ENCODE measurements at places on chromosomes 3 and 15.

- DNase-seq, result peak; percentile 50
These were observed 61.0 kb downstream of the IQSEC1 start for GRCh38 chr3:13012221-13012691.

GRCh38 chr3:110318108-110318507, 753.5 kb upstream of the NECTIN3 start:
- DNase-seq, result no peak

DNA sequence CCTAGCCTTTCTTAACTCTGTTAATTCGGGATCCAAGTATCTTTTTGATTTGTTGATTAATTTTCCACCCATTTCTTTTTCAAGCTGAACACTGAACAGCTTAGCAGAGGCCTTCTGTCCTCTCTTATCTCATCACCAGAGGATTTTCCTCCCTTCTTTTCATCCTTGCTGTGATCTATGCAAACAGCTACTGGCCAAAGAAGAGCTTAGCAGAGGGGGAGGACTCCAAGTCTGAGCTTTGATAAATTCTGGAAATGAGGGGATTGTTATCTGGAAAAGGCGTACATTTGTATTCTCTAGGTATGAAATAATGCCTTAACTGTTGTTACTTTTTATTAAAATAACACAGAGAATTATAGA, 13.4 kb downstream of the DZIP3 start:
- DNase-seq, result no peak

- DNase-seq, result no peak
These were observed 414.7 kb downstream of the ZBTB20 start for GRCh38 chr3:114732353-114732752.

GRCh38 chr15:33612721-33613304, 302.0 kb downstream of the RYR3 start:
- DNase-seq, result no peak

DNA sequence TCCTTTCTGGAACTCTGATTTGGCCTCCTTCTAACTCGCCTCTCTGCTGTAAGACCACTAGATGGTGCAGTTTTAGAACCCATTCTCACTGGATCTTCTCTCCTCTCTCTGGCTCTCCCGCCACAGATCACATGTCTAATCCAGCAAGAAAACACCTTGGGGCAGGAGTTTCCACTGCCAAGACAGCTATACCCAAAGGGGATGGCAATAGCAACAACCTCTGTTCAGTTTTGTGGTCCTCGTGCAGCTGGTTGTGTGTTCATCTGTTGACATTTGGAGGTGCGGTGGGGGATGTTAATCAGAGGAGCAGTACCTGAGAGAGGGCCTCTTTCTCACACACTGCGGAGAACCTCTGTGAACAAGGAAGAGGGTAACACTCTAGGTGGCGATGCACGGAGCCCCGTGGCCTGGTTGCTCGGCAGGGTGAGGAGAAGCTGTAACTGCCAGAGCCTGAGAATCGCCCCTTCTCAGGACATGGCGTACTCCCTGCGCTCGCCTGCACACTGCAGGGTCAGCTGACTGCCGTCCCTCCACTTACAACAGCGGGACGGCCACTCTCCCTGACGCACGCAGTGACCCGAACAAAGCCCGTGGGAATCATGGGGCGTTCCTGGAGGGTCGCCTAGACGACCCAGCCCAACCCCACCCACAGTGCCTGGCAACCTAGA, at the start of gene TEX55:
TEX55 (plus strand) TSS at position 666 of the 668 bp plus-strand sequence. CDS start 25 bp downstream, outside the sequence.
- DNase-seq, result peak; percentile 63

GRCh38 chr3:80215191-80215590, 447.4 kb upstream of the ROBO1 start:
- no peak for DNase-seq

DNA sequence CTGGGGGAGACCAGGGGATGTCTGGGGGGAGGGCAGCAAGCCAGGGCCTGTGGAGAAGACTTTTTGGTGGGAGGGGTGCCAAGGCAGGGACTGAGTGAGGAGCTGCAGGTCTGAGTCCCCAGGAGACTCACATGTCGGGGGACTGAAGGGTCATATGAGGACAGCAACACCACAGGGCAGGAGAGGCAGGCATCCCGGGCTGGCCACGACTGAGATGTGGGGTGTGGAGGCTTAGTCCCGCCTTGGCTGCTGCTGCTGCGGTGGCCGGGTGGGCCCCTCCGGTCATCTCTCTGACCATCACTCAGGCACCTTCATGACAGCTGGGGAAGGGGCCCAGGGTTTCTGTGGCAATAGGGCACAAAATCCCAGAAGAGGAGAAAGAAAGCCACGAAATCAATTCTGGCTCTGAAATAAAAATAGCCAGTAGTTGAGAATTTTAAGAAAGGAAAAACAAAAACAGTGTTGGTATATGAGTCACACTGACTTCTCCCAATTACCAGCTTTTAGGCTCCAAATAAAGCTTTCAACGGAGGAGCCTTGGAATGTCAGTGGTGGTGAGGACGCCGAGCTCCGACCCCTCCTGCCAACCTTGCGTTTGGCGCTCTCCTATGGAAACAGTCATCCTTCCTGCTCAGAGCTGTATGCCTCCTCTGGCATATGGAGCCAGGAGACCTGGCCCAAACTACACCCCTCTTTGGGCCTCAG, 52.9 kb upstream of the ITGA11 start:
- no peak for DNase-seq

GRCh38 chr3:127473244-127474024, 117.1 kb downstream of the TPRA1 start:
- no peak for DNase-seq

DNA sequence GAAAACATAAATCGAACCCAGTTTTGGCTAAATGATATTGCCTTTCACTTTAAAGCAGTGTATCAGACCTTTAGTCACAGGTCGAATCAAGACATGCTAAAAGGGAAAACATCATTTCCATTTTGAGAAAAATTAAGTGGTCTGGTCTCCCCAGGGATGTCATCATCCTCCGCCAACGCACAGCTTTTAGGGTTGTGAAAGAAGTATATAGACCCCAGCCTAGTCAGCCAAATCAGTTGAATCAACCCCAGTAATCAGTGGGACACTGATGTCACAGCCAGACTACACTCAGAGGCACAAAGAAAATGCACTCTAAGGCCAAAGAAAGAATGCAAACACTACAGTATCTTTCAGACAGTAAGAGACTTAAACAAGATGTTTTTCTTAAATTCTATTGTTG, 187.4 kb downstream of the ZIC4 start:
- DNase-seq, result no peak

GRCh38 chr3:122103821-122104514, 48.8 kb downstream of the CD86 start:
- no peak for DNase-seq

DNA sequence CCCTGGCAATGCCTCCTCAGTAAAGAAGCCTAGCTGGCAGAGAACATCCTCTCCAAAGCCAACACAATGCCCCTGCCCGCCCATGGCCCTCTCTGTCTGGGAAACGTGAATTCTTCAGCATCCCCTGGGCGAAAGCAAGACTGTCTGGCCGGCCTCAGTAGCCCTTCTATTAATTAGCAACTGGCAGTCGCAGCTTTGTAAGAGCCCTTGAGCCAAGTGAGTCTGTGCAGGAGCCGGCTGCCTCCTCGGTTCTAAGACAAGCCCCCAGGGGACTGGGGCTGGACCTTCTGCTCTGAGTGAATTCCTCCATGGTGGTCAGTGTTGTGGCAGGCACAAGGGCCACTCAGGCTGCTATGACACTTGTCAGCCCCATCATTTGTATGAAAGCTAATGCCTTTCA, 7.4 kb downstream of the HCN4 start:
- DNase-seq, result no peak

DNA sequence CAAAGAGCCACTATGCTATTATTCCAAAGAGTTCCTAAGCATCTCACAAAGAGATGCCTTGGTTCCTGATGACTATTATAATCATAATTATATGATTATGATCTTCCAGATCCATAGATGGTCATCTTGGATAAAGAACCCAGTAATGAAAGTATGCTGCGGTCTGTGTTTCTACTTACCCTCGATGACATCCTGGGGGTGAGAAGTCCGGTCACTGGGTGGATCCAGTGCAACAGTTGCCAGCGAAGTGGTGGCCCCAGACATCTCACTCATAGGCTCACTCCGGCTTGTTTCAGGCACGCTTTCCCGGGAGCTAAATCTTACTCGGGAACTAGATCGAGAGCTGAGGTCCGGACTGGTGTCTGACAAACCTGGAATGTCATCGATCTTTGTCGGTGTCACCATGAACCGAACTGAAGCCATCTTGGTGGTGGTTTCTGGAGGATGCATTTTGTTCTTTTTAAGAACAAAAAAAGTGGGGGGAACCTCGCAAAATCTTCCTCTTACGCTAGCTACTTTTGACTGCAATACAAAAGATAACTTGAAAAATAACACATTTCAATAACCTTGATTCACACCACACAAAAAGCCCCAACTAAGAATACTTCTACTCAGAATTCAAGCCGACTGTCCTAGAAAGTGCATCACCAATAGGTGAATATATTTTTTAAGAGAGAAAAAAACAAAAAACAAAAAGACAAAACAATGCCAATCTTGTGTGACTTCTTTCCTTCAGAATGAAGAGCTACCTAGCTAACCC, 1.2 kb downstream of the SLC12A6 start:
- DNase-seq, result no peak

DNA sequence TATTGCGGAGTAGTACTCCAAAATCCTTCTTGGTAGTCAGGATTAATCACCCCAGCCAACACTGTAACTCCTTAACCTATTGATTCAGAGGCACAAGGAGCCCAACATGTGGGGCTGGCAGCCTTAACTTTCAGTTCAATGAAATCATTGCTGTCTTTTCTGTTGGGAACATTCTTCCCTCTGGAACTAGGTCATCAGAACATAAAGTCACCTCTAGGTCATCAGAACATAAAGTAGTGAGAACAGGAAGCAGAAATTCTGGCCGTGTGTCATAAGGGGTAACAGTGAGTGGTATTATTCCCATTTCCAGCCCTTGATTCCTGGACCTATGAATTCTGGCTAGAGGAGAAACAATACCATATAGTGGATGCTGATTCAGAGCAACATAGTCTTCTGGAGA, 71.5 kb upstream of the TNIK start:
- no peak for DNase-seq

DNA sequence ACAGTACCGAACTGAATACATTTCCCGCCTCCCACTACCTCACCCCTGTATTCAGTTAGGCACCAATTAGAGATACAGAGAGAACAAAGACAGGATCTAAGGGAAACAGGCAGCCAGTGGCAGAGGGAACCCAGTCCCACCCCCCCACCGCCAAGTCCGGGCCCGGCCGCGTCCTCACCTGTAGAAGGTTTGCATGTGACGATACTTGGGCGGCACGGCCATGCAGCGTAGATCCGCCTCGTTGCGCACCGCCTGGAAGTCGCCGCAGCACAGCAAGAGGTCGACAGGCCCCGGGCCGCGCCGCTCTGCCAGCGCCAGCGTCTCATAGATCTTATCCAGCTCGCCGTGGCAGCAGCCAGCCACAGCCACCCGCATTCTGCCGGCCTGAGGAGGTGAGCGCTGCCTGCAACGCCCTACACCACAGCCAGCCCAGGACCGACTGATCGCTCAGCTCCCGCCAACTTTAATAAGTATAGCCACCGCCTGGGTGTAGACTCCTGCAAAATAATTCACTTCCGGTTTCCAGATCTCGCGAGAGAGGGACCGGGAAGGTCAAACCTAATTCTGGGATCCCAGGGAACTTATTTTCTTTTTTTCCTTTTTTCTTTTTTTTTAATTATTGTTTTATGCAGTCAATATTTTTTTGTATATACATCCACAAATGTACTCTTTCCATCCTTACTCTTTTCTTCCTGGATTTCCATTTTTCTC, at the start of gene DBR1:
DBR1 (minus strand) TSS at position 501 of the 711 bp plus-strand sequence; CDS start at position 375, 126 bp downstream.
- DNase-seq, result peak; percentile 75

- peak; percentile 47 for DNase-seq
These were observed 16.5 kb downstream of the CCRL2 start for GRCh38 chr3:46423588-46423987.

- DNase-seq, result no peak
These were observed at the start of gene LCTL for GRCh38 chr15:66565741-66566144. Gene LCTL, minus strand, starts transcription at chr15:66565998. Its CDS starts 633 bp downstream, at chr15:66565365.

- no peak for DNase-seq
These were observed 60.3 kb downstream of the STRIT1 start for GRCh38 chr3:155233213-155233612.

- DNase-seq, result no peak
These were observed 91.7 kb upstream of the GOLGA6L4 start for GRCh38 chr15:84143753-84144314.

DNA sequence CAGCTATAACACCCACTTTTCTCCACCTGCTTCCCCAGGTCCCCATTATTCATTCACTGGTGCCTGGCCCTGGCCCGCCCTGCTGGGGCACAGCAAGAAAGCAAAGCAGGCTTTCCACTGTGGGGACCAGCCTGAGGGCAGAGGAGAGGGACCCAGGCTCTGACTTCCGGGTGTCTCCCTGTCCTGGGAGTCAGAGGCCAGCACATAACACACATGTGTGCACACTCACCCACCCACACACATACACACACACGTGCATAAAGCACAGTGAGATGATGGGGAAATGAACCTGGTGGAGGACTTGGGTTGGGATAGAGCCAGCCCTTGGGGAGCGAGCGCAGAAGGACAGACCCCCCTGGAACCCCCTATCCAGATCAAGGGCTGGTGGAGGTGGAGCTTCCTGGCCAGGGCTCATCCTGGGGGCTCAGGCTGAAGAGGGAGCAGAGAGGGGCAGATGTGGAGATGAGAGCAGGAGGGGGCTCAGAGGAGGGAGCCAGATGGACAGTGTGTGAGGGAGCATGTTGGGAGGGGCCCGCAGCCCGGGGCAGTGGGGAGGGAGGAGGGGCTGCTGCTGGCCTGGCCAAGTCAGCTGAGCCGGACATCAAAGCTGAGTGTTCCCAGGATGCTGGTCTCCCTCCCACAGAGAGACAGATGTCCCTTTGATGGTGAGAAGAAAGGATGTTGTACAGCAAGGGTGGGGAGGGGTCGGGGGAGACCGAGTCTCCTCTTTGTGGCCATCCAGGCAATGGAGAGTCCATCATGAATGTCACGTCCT, 78.2 kb downstream of the LINGO1 start:
- no peak for DNase-seq

GRCh38 chr3:125647318-125648014, 52.2 kb upstream of the OSBPL11 start:
- peak; percentile 95 for DNase-seq

DNA sequence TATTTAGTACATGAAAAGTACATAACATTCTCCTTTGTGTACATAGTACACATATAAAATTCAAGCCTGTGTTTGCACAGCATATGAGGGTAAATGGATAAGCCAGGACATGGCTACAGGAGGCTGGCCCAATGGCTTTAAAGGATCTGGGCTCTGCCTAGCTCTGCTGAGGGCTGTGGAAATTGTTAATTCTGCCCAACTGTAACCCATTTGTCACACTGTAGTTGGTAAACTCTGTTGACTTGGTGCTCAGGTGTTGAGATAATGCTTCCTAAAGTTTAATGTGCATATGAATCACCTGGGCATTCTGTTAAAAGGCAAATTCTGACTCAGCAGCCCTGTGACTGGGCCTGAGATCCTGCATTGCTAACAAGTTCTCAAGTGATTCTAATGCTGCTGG, 196.5 kb upstream of the ZPLD1 start:
- DNase-seq, result no peak

DNA sequence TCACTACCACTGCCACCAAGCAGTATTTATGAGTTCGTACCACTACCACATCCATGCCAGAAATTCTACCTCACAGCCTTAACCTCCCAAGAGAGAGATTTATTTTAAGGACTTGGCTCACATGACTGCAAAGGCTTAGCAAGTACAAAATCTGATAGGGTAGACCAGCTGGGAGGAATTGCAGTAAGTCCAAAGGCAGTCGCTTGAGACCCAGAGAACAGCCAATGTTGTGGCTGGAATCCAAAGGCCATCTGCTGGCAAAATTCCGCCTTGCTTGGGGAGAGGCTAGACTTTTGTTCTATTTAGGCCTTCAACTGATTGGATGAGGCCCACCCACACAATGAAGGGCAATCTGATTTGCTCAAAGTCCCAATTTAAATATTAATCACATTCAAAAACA, 101.4 kb upstream of the STT3B start:
- no peak for DNase-seq
